ENCODE measurements at places on chromosomes 11 and 22.

DNA sequence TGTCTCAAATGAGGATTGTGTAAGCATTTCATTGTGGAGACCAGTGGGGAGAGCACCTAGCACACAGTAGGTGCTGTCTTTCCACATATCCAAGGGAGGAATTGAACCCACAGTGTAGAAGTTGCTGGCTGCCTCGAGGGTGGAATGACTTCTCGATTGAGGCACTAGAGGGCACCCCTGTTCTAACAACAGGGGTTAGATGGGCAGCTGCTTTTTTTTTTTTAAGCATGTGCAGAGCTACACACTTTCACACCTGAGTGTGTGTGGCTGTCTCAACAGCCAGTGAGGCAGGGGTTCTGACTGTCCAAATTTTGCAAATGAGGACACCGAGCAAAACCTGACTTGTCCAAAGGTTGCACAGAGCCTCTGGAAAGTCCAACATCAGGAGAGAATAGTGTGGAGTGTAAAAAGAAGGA is 118.2 kb upstream of the CRYBB3 start:
- peak; percentile 49 for DNase-seq

DNA sequence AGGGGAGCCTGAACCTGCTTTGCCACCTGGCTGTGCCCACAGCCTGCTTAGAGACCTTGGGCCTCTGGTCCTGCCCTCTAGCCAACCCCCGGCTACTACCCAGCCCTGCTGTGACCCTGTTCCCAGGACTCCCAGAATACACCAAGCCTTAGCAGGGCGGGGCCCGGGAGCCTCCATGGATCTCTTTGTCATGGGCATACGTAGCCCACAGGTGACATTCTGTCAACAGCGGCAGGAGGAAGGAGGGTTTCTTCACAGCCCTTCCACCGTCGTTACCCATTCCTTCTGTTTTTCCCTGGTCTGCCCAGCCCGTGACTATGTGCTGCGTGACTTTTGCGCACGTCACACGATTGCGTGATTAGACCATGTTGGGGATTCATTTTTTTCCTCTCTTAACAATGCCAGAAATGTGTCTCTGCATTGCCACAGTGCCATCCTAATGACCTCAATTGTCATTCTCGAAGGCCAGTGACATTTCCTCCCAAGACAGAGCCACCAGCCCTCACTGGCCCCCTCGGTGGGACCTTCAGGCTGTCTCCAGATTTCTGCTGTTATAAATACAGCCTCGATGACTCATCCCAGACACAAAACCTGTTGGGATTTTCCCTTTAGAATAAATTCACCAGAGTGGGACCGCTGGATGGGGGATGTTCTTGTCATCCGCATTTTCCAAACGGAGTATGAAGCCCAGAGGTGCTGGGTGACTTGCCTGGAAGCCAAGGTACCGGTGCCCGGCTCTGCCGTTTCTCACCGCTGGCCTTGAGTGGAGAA is 9.0 kb downstream of the SYT12 start:
- no peak for DNase-seq

GRCh38 chr11:17744151-17744940 is 9.8 kb downstream of the KCNC1 start:
- DNase-seq = no peak

DNA sequence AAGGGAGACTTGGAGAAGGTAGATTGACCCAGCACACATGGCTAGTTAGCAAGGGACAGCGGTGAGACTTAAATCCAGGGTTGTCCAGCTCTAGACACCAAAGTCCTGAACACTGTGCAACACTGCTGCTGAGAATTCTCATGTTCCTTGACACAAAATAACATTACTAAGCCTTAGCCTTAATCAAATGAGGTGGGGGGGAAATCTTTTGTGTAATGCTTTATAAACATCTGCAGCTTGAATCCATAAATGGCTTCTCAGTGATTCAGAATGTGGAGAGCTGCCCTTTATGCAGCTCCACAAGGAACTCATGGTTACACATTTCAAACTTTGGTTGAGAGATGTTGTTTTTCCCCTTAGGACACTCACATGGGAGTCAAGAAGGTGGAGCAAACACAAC is 80.0 kb downstream of the CD44 start:
- DNase-seq = no peak

DNA sequence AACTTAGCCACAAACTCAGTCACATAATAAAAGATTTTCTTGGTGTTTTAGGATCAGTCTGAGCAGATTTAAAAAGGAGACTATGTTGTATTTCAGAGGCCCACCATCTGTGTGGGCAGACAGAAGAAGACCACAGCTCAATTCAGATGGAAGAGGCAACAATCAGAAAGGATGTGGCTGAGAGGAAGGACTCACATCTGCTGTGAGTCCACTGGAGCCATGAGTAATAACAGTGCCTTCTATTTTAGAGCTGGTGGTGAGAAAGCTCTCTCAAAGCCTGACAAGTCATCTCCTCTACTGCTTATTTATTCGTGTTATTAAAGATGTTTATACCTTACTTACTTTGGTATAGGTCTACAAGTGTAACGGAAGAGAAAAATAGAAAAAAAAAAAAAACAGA is 357.2 kb downstream of the OPCML start:
- no peak for DNase-seq

- no peak for DNase-seq
Observed at GRCh38 chr22:47162865-47163264, 400.4 kb downstream of the TBC1D22A start.

GRCh38 chr22:28002181-28002700 is 83.2 kb upstream of the PITPNB start:
- no peak for DNase-seq

DNA sequence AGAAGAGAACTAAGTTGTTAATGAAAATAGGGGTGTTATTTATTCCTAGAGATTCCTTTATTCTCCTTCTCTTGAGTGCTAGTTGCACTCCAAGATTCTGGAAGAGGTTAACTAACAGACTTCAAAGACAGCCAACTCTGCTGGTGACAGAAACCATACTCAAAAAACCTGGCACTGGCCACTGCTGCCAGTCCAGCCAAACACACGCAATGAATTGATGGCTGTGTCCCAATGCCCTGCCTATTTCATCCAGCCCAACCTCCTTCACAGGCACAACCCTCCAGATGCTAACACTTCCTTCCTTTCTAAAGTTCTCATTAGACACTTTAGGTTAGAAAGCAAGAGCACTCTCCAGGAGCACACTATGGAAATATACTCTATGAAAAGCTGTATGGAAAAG is 150.8 kb upstream of the C11orf58 start:
- DNase-seq = no peak

DNA sequence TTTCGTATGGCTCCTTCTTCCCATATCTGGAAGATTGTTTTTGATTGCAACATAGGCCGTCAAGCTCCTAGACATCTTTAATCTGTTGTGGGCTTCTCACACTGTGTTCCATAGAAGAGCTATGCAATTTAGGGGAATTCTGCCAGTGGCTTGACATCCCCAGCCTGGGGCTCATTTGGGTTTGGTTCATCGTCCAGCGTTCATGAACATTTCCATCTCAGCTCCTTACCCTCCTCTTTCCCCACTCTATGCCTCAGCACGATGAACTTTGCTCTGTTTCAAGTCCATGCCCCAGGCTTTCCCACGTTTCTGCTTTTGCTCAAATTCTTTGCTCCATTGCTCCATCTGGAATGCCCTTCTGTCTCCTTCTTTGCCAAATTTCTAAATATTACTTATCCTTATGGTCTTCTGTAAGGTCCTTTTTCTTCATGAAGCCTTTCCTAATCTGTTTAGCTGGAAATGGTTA is 26.1 kb upstream of the CLMP start:
- DNase-seq = no peak

DNA sequence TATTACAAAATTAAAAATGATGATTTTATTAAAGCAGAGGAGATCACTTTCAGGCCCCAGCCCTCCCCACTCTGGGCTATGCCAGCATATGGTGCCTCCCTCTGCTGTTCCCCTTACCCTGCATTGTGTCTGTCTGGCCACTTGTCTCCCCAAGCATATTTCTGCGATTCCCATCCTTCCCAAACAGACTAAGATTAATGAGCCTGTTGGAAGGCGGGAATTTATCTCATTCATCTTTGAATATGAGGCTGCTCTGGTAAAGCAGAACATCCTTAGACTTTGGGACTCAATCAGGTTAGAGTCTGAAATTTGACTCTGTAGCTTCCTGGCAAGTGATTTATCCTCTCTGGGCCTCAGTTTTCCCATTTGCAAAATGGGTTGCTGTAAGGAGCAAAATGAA is 25.7 kb downstream of the AMPD3 start:
- DNase-seq = no peak

- no peak for DNase-seq
Observed at GRCh38 chr11:115644856-115645255, 140.6 kb upstream of the CADM1 start.

DNA sequence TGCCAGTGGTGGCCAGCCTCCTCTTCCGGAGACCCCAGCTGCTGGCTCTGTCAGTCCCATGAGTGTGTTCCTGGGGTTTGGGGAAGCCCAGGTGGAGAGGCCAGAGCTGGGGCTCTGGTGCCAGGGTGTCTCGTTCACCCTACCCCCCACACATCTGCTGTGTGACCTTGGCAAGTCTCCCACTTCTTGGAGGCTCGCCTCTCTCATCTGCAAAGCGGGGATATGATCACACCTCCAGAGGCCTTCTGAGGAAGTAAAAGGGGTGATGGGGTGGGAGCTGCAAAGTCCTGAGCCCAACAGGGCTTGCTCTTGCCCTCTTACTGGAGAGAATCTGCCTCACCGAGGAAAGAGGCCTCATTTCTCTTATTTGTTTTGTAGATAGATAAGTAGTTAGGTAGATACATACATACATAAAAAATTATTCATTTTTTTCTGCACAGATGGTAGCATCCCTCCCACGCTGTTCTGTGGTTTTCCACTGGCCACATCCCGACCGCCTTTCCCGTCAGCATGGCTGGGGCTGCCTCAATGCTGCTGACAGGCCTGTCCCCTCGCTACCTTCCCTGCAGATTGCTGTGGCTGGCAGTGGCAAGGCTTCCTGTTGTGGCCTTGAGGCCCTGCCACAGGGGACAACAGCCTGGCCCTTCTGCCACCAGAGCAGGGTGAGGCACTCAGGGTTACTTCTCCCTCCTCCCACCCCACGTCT is 23.9 kb downstream of the MYO7A start:
- DNase-seq = peak; percentile 24
